Ureter (tissue), 1 donor: ENCODE measurements at places on chromosomes 5 and 9. TPM values are rescaled to one million over a fixed set of nuclear protein-coding genes. Genes with fewer than 3 reads are reported as not detected.
A peak's percentile ranks its signal among the peaks of the same experiment; 100 is the strongest.

DNA sequence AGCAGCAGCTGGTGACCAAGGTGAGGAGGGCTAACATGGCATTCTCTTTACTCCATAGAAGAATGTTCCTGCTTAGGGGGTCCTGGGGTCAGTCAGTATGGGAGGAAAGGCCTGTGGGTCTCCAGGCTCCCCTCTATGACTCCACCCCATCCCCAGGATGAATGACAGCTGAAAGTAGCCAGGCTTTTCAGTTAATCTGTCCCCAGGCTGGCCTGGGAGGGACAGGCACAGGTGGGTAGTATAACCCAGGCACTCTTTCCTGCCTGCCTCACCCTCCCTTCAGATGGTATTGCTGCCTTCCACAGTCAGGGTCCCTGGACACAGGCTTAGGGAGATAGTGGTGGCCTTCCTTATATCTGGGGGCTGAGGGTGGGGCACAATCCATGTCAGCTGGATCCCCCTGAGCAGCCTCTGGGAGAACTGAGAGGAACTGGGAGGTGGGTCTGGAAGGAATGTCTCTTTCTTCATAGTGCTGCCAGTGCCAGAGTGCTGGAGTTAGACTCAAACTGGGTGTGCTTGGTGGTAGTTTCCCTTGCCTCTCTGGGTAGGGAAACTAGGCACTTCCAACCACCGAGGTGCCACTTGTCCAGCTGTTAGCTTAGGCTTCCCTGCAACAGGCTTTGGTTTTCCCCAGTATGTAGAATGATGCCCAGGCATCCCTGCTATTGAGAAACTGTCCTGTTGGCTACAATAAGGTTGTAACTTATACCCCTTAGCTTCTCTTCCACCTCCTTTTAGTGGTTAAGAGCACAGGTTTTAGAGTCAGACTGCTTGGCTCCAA, 27.8 kb downstream of the LARP1 start:
- DNase-seq = no peak

DNA sequence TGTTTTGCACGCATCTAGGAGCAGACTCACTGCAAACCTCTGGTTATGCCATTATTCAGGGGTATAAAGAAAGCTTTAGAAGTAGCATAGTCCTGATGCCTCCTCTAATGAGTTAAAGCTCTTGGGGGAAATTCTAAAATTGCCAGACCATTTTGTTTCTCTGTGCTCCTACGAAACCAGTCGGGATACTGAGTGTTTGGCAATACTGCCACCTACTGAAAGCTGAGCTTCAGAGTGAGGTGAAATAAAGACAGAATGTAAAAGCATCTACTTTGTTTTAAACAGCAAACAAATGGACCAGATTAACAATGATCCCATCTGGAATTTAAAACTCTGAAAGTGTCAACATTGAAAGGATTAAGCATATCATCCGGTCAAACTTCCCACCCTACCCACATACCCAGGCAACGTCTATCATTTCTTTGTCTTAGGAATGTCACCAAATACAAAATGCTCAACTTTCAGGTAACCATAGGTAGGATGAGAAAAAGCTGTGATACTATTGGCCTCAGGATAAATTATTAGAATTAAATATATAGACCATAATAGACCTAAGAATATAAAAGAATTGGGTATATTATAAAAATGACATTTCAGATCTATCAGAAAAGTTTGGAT, 77.8 kb upstream of the SHISAL2B start:
- DNase-seq = peak; percentile 55

GRCh38 chr5:68848091-68848490, 245.7 kb upstream of the SLC30A5 start:
- DNase-seq = no peak

GRCh38 chr9:100352201-100352726, 478 bp downstream of the TEX10 start:
- DNase-seq = peak; percentile 44

GRCh38 chr5:169213479-169213878, 87.5 kb downstream of the SLIT3 start:
- DNase-seq = no peak

Gene SLC6A3
- total RNA-seq = 0.57 TPM

Gene CKMT2
- 6.6 TPM for total RNA-seq

Gene SHB
- total RNA-seq = 33.0 TPM

GRCh38 chr9:28868228-28868990, 1295.1 kb upstream of the C9orf72 start:
- no peak for DNase-seq

DNA sequence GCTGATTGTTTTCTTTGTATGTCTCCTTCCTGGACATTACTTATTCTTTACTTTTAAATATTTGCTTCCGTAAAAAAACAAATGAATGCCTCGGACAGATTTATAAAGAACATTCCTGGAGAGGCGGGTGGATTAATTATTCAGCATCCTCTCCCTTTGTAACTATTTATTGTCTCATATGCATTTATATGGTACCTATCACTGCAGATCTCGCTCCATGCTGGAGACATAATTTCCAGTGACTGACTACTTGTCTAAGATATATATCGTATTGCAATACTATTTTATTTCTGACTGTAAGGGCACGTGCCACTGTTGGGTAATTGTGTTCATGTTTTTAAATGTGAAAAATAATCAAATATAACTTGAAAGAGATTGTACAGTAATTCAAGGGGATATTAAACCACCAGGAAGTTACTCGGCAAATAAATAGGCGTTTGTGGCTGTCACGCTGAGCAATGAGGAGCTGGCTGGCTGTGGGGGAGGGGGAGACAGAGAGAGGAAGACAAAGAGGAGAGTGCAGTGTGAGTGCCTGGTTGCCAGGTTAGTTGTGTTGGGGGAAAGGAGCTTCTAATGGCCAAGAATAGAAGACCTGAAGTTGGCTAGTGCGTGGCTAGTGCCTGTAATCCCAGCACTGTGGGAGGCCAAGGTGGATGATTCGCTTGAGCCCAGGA, 131.8 kb upstream of the GABRP start:
- DNase-seq = peak; percentile 27

Gene NUTM2F
- not detected for total RNA-seq

Gene NR5A1
- total RNA-seq = not detected

Gene PSIP1
- 32.2 TPM for total RNA-seq
